ENCODE measurements at places on chromosomes 6 and 20.

DNA sequence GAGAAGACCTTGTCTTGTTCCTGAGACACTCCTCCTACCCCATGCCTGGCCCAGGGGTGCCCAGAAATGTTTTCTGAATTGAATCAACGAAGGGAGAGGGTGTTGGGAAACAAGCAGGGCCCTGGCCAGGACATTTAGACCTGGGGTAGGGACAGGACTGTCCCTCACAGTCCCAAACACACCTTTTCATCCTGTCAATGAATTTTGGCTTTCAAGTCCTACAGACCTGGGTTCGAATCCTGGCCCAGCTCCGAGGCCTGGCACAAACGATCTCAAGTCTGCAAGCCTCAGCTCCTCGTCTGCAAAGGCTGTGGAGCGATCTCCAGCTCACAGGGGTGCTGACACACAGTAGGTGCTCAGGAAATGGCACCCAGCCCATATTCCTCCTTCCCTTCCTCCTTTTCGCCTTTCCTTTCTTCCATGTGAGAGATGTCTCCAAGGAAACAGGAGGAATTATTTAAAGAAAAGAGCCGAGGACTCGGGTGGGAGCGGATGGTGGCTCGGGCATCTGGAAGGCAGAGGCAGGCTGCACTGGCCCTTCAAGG lies 7.3 kb upstream of the DLGAP4 start:
- no peak for DNase-seq

GRCh38 chr6:26437550-26437949 lies 2.8 kb upstream of the BTN3A3 start:
- no peak for DNase-seq

DNA sequence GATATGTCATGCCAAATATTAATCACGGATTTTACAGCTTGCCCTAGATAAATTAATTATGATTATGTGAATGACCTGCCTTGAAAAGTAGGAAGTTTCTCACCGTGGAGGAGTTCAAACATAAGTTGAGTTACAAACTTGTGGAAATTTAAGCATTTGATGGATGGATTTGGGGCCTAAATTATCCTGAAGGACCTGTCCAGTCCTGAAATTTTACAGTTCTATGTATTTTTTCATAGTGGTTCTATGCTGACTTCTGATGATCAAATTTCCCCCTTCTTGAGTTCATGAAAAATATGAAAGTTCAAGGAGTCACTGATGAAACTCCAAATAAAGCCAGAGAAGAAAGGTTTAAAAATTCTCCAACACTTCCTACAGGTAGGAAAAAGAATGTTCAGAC lies 178.6 kb downstream of the SLC35F1 start:
- no peak for DNase-seq

GRCh38 chr20:22438926-22439325 lies 145.4 kb downstream of the FOXA2 start:
- no peak for DNase-seq

DNA sequence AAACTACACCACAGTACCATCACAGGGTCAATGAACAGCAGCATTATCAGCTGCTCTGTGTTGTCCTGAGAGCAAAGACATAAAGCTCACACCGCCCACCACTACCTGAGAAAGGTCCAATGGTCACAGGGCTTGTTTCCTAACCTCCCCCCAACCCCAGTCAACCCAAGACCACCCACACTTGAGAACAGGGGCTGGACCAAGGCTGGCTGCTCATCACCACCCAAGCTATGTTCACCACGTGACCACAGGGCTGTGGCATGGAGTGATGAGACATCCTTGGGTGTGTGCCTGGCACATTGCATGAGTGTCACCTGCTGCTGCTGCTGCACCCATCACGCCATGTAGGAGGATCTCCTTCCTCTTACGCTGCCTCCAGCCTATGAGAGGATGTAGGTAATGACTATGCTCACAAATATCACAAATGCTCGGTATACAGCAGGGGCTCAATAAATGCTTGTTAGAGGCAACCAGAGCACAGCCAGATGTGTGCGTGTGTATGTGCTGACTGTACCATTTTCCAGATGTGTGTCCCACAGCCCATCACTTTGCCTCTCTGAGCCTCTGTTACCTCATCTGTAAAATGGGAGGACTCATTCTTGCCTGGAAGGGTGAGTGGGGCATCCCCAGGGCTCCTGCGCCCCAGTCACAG lies 23.3 kb upstream of the SIRPA start:
- DNase-seq = no peak

GRCh38 chr6:116682334-116682712 lies 1.3 kb downstream of the KPNA5 start:
- DNase-seq = no peak
